ENCODE measurements at places on chromosomes 6 and 20. TPM values are rescaled to one million over a fixed set of nuclear protein-coding genes. Genes with fewer than 3 reads are reported as not detected.

DNA sequence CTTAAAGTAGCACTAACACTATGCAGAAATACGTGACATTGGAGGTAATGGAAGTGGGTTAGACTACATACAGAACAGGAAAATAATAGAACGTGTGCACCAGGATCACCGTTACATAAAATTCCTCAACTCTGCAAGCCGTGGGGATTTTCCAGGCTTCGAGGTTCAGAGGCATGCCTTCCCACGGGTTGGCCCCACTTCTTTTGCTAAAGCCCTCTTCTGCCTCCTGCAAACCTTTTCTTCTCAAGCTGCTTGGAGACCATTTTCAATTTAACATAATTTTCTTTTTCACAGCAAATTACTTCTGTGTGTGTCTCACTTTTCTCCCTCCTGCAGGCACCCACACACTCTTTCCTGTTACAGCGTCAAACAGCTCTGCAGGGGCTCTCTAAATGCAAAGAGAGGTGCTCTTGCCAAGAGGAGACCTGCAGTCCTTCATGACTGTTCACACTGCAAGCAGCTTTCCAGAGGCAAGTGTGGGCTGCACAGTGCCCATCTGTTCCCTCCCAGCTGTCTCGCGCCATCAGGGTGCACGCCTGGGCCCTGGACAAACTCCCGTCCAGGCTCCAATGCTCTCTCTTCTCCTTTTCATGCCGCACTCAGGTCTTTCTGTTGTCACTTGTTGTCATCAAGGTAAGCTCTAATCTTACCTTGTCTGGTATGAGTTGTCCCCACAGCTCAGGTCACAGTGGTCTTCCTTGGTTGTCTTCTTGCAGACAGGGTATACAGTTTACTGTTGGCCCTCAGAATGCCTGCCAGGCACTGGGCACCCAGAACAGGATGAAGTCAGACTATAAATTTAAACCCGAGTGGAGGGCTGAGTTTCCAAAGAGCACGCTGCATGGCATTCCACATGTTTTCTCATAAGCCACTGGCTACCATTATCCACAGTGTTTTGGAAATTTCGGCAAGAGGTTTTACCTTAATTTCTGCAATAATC, 164.8 kb upstream of the GGTLC1 start:
- no peaks in the 10 kb centered on the region for H3K36me3 ChIP-seq
- DNase-seq, result no peak
- H3K27ac ChIP-seq, result no peak overlapping the region

DNA sequence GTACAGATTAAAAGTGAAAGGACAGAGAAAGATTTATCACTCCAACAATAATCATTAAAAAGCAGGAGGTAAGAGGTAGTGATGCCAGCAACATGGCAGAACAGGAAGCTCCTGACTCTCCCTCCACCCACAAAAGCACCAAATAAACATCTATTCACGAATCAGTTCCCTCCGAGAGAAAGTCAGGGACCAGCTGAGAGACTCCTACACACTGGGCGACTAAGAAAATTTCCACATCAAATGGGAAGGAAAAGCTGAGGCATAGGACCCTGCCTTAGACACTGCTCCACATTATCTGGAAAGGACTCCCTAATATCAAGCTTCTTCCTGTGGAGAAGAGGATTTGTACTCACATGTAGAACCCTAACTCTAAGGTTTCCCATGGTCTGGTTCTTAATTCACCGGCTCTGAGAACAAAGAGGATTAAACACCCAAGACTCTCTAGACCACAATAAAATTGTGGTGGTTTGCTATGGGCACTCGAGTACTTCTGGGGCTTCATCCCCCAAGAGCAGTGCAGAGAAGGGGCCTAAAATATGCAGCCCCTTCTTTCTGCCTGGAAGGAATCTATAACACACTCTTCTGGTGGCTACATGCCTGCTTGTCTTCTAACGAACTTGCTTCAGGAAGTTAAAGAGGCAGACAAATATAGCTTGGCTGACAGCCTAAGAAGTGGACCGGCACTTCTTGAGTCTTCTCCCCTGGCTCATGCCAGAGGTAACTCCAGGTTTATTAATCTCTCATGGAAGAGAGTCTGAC, 29.4 kb upstream of the ASF1A start:
- no peaks in the 10 kb centered on the region for H3K27me3 ChIP-seq
- peaks cover 6% of the 10 kb centered on the region for H3K4me1 ChIP-seq
- no peak overlapping the region for H3K4me3 ChIP-seq

GRCh38 chr6:106476331-106477105, 116.0 kb downstream of the CRYBG1 start:
- DNase-seq, result no peak
- no peaks in the 10 kb centered on the region for H3K4me1 ChIP-seq
- H3K4me3 ChIP-seq, result no peak overlapping the region

The ZNF391 gene
- total RNA-seq, result 6.7 TPM

The FRMD1 gene
- 0.18 TPM for total RNA-seq

GRCh38 chr6:39224523-39225182, 4.6 kb downstream of the KCNK5 start:
- H3K4me3 ChIP-seq, result no peak overlapping the region
- H3K27ac ChIP-seq, result no peak overlapping the region
- H3K27me3 ChIP-seq, result peaks cover 4% of the 10 kb centered on the region
- H3K4me1 ChIP-seq, result no peaks in the 10 kb centered on the region
- no peaks in the 10 kb centered on the region for H3K36me3 ChIP-seq

The CDH26 gene
- total RNA-seq, result 30.6 TPM

DNA sequence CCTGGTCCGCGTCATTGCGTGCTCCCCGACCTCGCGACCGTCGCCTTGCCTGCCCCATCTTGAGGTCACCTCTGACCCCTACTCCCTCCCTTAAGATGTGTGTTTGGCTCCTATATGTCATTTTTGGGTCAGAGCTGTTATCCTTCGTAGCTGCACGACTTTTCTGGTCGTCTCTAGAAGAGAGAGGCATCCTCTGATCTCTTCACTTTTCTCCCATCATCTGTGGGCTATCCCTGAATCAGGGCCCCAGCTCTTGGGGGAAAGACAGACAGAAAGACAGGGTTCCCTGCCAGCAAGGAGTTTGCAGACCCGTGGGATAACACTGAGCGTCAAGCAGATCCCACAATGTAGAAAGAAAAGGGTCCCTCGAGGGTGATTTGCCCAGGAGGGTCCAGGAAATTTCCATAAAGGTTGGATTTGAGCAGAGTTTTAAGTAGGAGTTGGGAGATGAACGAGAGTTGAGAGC, 555 bp downstream of the FAM120B start:
- peak overlapping the region; percentile 77 for H3K27ac ChIP-seq
- DNase-seq, result no peak
- no peaks in the 10 kb centered on the region for H3K36me3 ChIP-seq
- peak overlapping the region; percentile 88 for H3K4me3 ChIP-seq
- no peaks in the 10 kb centered on the region for H3K27me3 ChIP-seq
- peaks cover 11% of the 10 kb centered on the region for H3K4me1 ChIP-seq

DNA sequence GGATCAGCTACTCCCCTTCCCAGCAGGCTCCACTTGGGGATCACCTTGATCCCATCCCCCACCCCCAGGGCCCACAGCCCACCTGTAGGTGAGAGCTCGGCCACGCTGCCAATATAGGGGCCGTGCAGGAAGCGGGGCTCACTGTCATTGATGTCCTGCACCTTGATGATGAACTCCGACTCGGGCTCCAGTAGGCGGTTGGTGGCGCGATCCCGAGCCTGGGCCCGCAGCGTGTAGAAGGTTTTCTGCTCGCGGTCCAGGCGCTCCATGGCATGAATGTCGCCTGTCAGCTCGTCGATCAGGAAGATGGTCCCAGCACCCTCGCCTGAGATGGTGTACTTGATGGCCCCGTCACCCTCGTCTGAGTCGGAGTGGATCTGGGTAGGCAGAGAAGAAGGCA, 67.4 kb downstream of the CDH22 start:
- H3K27me3 ChIP-seq, result peaks cover 7% of the 10 kb centered on the region
- DNase-seq, result no peak
- no peaks in the 10 kb centered on the region for H3K36me3 ChIP-seq
- no peak overlapping the region for H3K4me3 ChIP-seq
- no peaks in the 10 kb centered on the region for H3K4me1 ChIP-seq

DNA sequence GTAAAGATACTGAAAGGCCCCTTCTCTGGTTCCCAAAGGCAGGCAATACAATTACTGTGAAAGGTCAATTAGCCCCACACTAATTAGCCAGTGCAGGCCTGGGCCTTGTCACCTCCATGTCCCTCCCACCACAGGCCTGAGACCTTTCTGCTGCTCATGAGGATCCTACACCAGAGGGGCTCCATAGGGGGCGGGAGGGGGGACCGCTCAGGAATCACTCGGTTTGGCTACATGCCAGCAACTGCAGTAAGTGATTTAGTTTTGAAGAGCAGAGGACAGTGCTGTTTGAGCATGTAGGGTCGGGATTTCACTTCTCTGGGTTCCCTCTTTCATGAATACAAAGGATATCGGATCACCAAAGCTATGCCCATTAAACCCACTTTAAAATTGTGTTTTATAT, 455.6 kb downstream of the PRKN start:
- no peaks in the 10 kb centered on the region for H3K27me3 ChIP-seq
- no peak overlapping the region for H3K4me3 ChIP-seq
- no peaks in the 10 kb centered on the region for H3K4me1 ChIP-seq

The CHRNA4 gene
- 7.2 TPM for total RNA-seq

All from prostate gland (tissue), 2 donors.